Endodermal cell (in vitro differentiated cells): ENCODE measurements at places on chromosomes 12 and 14.

- H3K4me1 ChIP-seq, result peaks cover 2% of the 10 kb centered on the region
- no peak overlapping the region for H3K4me3 ChIP-seq
- no peaks in the 10 kb centered on the region for H3K27me3 ChIP-seq
- H3K36me3 ChIP-seq, result no peaks in the 10 kb centered on the region
Observed at GRCh38 chr14:61489932-61490331, 168.6 kb downstream of the PRKCH start.

DNA sequence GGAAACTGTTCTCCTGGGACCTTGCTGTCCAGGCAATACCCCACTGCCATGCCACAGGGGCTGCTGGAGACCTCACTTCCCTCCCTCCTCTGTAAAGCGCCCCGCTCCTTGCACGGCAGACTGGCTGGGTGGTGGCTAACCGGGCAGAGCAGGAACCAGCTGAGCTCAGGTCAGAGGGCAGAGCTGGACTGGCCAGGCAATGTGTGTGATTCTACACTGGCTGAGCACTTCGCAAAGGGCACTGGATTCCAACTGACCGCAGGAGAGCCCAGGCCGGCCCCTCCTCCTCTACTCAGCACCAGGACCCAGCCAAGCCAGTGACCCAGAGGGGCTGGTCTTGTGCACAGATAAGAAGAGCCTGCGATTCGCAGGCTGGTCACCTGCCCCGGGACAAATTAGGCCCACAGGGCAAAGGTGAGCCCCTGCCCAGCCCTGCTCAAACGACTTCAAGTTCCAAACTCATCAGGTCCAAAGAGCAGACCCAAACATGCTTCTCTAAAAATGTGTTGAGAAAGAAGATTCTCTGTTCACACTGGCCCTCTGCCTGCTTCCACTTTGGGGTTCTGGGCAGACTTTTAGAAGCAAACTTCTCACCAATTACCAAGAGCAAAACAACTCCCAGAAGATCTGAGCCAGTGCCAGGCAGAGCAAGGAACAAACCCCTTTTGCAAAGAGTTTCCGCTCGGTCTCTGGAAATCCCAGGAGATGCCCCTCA, 54.9 kb upstream of the DIO3 start:
- H3K4me3 ChIP-seq, result no peak overlapping the region
- no peak overlapping the region for H3K27ac ChIP-seq
- H3K36me3 ChIP-seq, result no peaks in the 10 kb centered on the region

GRCh38 chr12:92814584-92814983, 111.8 kb downstream of the PLEKHG7 start:
- H3K4me1 ChIP-seq, result no peaks in the 10 kb centered on the region
- H3K27me3 ChIP-seq, result no peaks in the 10 kb centered on the region
- H3K36me3 ChIP-seq, result peaks cover 79% of the 10 kb centered on the region
- H3K4me3 ChIP-seq, result no peak overlapping the region
- H3K27ac ChIP-seq, result no peak overlapping the region

- H3K4me3 ChIP-seq, result no peak overlapping the region
- no peak for DNase-seq
- H3K36me3 ChIP-seq, result no peaks in the 10 kb centered on the region
- no peak overlapping the region for H3K27ac ChIP-seq
Observed at GRCh38 chr14:23380197-23380914, 3.5 kb downstream of the CMTM5 start.

GRCh38 chr14:104505085-104506074, 74.2 kb upstream of the C14orf180 start:
- peak; percentile 41 for DNase-seq
- H3K4me3 ChIP-seq, result no peak overlapping the region
- H3K27me3 ChIP-seq, result no peaks in the 10 kb centered on the region
- no peak overlapping the region for H3K27ac ChIP-seq

GRCh38 chr12:3045494-3045893, 31.7 kb upstream of the TSPAN9 start:
- H3K4me1 ChIP-seq, result peaks cover 5% of the 10 kb centered on the region
- H3K36me3 ChIP-seq, result peaks cover 10% of the 10 kb centered on the region
- no peaks in the 10 kb centered on the region for H3K27me3 ChIP-seq
- no peak for DNase-seq
- no peak overlapping the region for H3K27ac ChIP-seq

- no peaks in the 10 kb centered on the region for H3K36me3 ChIP-seq
- H3K27me3 ChIP-seq, result no peaks in the 10 kb centered on the region
- no peaks in the 10 kb centered on the region for H3K4me1 ChIP-seq
- no peak for DNase-seq
- H3K4me3 ChIP-seq, result no peak overlapping the region
- no peak overlapping the region for H3K27ac ChIP-seq
Observed at GRCh38 chr14:35202195-35202594, 79.8 kb downstream of the PRORP start.

GRCh38 chr14:36493761-36494160, 26.3 kb downstream of the NKX2-1 start:
- no peaks in the 10 kb centered on the region for H3K36me3 ChIP-seq
- peaks cover 84% of the 10 kb centered on the region for H3K27me3 ChIP-seq
- no peak for DNase-seq
- no peak overlapping the region for H3K4me3 ChIP-seq
- H3K4me1 ChIP-seq, result no peaks in the 10 kb centered on the region

DNA sequence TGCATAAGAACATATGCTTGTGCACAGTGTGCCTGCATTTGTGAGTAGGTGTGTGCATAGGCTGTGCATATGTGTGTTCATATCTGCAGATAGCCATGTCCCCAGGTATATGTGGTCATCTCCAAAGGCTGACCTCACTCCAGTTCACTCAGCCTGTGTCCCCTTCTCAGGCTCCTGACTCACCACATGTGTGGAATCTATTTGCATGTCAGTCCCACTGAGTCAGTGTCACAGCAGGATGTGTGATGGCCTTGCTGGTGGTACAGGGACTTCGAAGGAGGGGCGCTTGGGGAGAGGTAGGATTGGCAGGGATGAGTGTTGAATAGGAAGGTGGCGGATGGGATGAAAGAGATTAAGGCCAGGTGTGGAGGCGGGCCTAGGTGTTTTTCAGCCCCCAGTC, 35.5 kb downstream of the KRT80 start:
- no peak for DNase-seq
- no peaks in the 10 kb centered on the region for H3K4me1 ChIP-seq
- H3K36me3 ChIP-seq, result no peaks in the 10 kb centered on the region

DNA sequence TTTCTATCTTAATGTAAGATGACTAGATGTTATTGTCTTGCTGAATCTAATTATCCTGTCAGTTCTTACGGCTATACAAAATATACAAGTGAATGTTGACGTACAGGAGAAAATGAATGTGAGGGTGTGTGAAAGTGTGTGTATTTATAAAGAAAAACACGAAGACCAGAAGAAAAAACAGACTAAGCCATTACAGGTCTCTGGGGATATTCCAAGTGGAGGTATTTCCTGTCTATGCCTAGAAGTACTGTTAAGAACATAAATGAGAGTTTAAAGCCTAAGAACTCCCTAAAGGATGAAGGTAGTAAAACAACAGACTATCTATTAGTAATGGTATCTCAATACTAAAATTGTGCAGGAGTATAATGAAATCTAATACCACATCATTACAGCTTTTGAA, 7.6 kb downstream of the MDM1 start:
- no peak overlapping the region for H3K4me3 ChIP-seq
- H3K27ac ChIP-seq, result no peak overlapping the region
- peaks cover 26% of the 10 kb centered on the region for H3K36me3 ChIP-seq
- DNase-seq, result no peak
- no peaks in the 10 kb centered on the region for H3K27me3 ChIP-seq
- peaks cover 3% of the 10 kb centered on the region for H3K4me1 ChIP-seq

DNA sequence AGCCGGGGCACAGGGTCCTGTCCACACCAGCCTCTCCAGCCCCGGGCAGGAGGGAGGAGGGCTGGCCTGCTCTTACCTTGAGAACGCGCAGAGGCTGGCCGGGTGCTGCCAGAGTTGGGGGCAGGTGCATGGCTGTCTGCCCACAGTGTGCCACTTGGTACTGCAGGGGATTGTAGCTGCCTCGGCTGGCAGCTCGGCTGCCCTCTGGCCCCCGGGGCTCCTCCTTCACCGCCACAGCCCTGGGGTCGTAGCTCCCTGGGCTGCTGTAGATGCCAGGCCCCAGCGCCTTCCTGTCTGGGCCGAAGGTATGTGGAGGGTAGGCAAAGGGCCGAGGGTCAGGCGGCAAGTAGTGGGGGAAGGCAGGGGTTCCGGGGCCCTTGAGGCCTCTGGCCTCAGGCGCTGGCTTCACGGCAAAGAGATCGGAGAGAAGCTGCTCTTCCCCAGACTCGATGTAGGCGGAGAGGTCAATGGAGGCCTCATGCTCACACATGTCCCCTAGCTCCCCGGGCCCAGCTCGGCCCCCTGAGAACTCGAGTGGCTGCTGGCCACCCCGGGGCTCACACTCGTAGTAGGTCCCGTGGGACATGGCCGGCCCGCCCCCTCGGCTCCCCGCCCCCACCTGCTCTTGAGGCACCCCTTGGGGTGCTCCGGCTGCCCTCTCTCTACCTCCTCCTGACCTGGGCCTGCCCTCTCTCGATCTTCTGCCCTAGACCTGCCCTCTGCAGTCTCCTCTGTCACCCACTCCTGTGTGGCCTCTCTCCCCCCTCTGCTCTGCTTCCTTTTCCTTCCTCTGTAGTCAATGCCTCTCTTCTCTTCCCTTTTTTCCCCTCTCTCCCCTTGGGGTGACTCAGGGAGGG, at the start of gene CEBPE:
Gene CEBPE (minus strand): TSS at position 750 of the 857 bp plus-strand sequence. CDS start 164 bp downstream, at position 586.
- H3K27ac ChIP-seq, result no peak within 1 kb of the TSS
- no peaks in the 10 kb centered on the region for H3K36me3 ChIP-seq
- peaks cover 12% of the 10 kb centered on the region for H3K4me1 ChIP-seq

- peaks cover 18% of the 10 kb centered on the region for H3K27me3 ChIP-seq
- H3K4me1 ChIP-seq, result no peaks in the 10 kb centered on the region
Observed at GRCh38 chr14:20866963-20867362, 24.2 kb upstream of the RNASE3 start.

- DNase-seq, result no peak
- no peaks in the 10 kb centered on the region for H3K4me1 ChIP-seq
- H3K27ac ChIP-seq, result no peak overlapping the region
- H3K36me3 ChIP-seq, result no peaks in the 10 kb centered on the region
Observed at GRCh38 chr14:33040372-33041140, 101.9 kb downstream of the NPAS3 start.

DNA sequence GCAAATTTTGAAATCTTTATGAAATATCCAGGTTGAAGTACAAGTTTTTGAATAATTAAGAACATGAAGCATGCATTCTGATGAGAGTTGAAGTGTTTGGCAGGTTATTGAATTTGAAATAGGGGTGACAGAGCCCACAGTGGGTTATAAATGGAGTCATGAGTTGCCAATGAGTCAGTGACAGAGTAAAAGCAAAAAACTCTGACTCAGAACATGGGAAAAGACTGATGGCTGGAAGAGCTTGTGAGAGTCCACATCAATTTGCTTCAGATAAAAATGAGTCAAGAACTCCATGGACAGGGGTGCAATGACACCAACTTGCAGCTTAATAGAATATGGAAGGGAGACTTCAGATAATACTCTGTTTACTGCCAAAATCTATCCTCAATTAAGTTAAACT, 105.3 kb downstream of the SLC6A15 start:
- H3K27me3 ChIP-seq, result peaks cover 67% of the 10 kb centered on the region
- H3K36me3 ChIP-seq, result no peaks in the 10 kb centered on the region
- no peak overlapping the region for H3K4me3 ChIP-seq
- no peak overlapping the region for H3K27ac ChIP-seq

DNA sequence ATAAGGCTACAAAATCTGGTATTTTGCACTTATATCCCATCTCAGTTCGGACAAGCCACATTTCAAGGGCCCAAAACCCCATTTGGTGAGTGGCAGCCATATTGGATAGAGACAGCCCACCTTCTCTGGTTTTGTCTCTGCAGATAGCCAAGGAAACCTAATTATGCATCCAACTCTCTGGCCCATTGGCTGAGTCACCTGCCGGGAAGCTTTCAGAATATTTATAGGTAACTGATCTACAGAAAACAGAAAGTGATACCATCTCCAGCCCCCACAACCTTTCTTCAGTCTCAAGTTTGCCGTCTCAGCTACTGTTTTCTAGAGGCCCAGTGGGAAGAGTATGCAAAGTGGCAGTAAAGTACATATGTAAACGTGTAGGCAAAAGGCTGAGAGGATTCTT, 33.7 kb upstream of the PPP1CC start:
- H3K4me3 ChIP-seq, result no peak overlapping the region
- no peak for DNase-seq
- no peaks in the 10 kb centered on the region for H3K36me3 ChIP-seq
- peaks cover 17% of the 10 kb centered on the region for H3K27me3 ChIP-seq
- no peak overlapping the region for H3K27ac ChIP-seq
- no peaks in the 10 kb centered on the region for H3K4me1 ChIP-seq

- no peaks in the 10 kb centered on the region for H3K36me3 ChIP-seq
- no peak overlapping the region for H3K4me3 ChIP-seq
- no peak for DNase-seq
- no peak overlapping the region for H3K27ac ChIP-seq
Observed at GRCh38 chr14:87878959-87879358, 114.0 kb downstream of the GALC start.

DNA sequence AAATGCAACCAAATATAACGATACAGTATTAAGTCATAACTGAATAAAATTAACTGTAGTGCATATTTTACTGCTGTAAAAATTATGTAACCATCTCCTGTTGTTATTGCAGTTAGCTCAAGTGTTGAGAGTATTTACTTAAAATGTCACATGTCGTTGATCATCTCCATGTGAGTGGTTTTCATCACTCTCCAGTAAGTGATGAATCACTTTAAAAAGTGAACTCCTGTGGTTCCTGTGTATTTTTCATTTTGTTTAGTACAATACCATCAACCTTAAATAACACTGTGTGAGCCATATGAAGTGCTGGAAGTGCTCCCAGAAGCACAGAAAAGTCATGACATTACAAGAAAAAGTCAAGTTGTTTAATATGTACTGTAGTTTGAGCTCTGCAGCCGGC, 104.7 kb upstream of the SLCO1B1 start:
- DNase-seq, result no peak
- H3K27me3 ChIP-seq, result no peaks in the 10 kb centered on the region
- no peaks in the 10 kb centered on the region for H3K4me1 ChIP-seq
- H3K27ac ChIP-seq, result no peak overlapping the region

DNA sequence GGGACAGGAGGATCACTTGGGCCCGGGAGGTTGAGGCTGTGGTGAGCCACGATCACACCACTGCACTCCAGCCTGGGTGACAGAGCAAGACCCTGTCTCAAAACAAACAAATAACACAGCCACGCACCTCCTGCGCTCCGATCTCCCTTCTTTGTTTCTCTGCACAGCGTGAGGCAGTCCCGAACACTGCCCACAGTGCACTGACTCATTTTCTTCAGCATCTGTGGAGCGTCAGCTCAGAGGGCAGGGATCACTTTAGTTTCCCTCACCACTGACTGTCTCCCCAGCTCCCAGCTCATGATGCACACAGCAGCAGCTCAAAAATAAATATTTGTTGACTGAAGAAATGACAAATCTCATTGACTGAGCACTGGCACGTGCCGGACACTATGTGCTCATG, 883 bp upstream of the MYL2 start:
- H3K4me1 ChIP-seq, result no peaks in the 10 kb centered on the region
- no peak overlapping the region for H3K4me3 ChIP-seq
- H3K27me3 ChIP-seq, result no peaks in the 10 kb centered on the region
- no peaks in the 10 kb centered on the region for H3K36me3 ChIP-seq

DNA sequence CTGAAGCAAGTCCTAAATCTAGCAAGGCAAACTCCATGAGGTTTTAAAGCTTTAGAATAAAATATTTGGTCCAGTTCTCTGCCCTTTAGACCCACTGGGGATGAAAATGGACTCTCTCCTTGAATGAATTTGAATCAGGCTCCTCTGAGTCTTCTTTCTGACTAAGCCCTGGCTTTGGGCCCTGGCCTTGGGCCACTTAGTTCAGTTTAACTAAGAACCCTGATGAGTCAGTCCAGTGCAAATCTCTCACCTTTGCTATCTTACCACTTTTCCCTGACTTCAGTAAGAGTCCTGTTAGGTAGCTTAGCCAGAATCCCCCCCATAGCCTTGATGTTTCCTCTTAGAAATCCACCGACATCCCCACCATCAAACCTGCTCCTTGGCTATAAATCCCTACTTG, 427.5 kb downstream of the SNAPC1 start:
- no peak for DNase-seq
- H3K36me3 ChIP-seq, result no peaks in the 10 kb centered on the region
- H3K27me3 ChIP-seq, result no peaks in the 10 kb centered on the region
- H3K27ac ChIP-seq, result no peak overlapping the region
